ENCODE measurements at places on chromosomes 5 and 9.

DNA sequence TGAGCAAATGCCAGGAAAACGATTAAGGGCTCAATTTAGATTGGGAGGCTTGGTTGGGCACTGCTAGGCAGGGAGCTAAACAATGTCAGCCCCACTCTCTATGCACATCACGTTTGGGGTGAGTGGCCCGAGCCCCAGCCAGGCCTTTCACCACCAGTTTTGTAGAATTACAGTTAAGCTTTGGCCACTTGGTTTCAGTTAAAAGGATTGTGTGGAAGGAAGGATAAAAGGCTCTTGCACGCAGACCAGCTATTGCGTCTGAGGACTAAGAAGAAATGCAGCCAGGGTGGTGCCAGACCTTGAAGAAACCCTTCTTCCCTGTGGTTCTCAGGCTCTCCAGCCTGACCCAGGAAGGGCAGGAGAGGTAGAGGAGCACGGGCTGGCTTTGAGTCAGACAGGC, 125.3 kb upstream of the SLC44A1 start:
- DNase-seq = no peak

- no peak for DNase-seq
These were observed 6.8 kb upstream of the IFNA5 start for GRCh38 chr9:21311889-21312288.

DNA sequence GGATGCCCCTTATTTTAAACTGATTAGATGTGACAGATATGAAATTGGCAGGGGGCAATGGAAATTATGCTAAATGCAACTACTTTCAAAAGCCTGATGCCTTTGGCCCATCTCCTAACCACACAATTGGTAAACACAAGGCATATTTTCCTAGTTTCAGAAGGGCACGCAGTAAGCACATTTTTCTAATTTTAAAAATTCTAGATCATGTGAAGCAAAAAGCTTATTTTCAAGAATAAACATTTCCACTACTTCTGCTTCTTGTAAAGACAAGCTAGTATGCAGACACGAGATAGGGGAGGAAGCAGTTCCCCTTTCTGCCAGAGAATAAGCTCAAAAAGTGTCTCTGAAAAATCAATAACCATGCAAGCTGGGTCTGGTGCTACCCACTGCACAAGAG, 67.7 kb downstream of the ABCA1 start:
- DNase-seq = no peak

DNA sequence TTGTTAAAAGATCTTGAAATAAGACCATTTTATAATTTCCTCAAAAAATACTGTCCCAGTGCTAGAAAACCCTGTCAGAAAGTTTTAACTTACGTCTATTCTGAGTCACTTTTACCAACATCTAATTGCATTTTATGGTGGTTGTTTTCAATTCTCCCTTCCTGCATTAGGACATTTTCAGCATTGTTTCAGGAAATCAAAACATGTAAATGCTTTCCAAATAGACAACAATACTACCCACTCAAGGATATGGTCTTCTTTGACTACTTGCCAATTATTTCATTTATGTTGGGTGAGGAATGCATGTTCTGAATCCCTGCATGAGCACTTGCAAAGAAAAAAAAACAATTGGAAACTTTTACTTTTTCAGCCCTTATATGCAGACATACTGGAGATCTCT, 284.6 kb upstream of the PDE4D start:
- no peak for DNase-seq

GRCh38 chr5:86837610-86838009, 219.9 kb downstream of the COX7C start:
- DNase-seq = no peak

DNA sequence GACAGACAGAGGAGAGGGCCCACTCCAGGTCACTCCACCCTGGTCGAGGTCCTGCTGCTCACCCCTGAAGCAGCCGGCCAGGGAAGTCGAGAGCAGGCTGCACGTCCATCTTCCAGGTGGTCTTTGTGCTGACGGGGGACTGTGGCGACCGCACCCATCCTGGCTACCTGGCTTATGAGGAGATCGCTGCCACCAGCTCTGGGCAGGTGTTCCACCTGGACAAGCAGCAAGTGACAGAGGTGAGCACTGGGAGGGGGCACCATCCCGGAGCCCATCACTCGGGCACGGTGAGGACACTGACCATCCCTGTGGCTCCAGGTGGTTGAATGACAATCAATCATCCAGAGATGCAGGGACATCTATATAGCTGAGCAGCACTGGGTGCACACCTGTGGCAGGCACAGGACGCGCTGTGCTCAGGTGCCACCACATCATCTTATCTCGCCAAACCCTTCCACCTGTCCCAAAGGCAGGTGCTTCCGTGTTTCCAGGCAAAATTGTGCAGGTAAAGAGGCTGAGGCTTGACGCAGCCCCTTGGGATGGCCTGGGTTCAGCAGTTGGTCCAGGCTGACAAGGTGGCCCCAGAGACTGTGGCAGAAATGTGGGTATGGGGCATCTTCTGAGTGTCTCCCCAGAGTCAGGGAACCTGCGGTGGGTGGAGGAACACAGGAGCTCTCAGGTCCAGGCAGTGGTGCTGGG, 20.7 kb downstream of the HMCN2 start:
- no peak for DNase-seq

GRCh38 chr5:110362261-110362660, 364.2 kb downstream of the TMEM232 start:
- DNase-seq = no peak

GRCh38 chr9:12627096-12627495, 66.1 kb upstream of the TYRP1 start:
- no peak for DNase-seq

- DNase-seq = no peak
These were observed 755.3 kb downstream of the TLE1 start for GRCh38 chr9:80934095-80934494.

GRCh38 chr9:79334711-79335110, 237.1 kb upstream of the TLE4 start:
- no peak for DNase-seq

DNA sequence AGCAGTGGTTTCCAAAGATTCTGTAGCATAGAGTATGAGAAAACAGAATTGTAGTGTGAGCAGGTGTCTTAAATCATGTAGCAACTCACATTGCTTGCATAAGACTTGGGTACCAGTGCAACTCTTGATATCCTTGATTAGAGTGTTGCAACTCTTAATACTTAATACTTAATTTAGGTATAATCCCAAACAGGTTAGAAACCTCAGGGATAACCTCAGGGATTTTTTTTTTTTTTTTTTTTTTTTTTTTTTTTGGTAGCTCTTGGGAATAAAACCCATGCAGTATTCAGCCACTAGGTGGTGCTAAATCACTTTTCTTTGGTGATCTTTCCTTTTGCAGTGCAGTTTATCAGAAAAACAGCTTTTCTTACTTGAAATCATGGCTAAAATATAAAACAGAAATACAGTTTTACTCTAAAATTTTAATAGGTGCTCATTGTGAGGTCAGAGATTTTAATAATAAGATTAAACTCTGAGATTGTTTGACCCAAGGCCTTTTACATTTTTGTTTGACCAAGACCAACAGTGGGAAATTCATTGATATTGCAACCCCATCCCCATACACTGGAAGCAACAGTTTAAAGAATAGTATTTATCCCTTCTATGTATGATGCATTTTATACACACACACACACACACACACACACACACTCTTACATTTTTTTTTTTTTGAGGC, 55.3 kb downstream of the ERAP1 start:
- peak; percentile 82 for DNase-seq

- DNase-seq = no peak
These were observed 320.1 kb downstream of the ADAMTS6 start for GRCh38 chr5:65161655-65162054.

DNA sequence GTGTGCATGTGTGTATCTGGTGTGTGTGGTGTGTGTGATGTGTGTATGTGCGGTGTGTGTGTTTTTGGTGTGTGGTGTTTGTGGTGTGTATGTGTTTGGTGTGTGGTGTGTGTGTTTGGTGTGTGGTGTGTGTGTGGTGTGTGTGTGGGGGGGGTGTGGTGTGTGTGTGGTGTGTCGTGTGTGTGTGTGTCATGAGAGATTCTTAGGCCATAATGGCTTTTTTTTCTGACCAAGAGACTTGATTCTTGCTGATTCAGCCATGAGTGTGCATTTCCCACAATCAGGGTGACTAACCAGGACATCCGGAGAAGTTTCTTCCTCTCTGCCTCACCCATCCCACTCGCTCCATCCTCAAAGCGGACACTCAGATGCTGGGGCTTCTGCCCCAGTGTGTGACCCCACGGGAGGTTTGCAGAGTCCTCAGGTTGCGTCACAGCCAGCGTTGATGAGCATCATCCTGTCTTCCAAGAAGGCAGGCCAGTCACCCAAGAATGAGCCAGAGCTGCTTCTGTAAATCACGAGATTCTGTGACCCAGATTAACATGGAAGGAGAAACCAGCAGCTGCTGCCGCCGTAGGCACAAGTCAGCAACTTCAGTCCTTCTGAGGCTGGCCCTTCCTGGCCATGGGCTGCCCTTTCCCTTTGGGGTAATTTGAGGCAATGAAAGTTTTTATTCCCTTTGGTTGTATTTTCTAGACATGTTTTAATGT, 12.5 kb upstream of the CTSL start:
- DNase-seq = peak; percentile 53

DNA sequence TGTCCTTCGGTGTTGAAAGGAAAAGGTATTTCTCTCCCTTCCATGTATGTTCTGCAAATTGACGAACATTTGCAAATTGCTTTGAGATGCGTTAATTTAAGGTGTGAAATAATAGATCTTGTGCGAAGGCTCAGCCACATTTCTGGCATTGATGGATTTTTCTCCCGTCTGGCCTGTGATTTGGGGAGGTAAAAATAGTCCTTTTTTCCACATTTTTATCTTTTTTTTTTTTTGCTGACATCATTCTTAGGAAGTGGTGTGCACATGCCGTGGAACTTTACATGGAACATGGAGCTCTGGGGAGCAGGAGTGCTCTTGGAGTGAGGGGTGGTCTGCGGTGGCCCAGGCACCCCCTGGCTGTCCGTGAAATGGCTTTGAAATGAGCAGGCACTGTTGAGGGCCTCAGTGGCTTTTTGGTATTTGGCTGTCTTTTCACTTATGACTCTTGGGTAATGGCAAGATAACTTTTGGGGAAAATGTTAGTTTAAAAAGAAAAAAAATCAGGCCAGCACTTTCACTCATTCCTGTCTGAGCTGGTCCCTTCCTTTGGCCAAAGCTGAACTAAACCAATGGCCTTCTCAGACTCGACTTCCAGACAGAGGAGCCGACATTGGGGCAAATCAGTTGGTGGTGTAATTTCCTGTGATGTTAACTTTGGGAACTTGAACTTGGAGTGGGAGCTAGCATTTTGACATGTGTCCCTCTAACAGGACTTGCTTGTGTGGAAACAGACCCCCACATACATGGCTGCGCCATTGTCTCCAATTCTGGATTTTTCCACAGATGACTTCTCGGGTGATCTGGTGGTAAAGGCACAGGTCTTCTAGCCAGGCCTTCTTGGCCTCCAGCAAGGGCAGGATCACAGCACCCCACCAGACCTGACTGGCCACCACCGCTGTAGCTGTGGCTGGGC, 4.2 kb downstream of the NEK6 start:
- no peak for DNase-seq

- DNase-seq = no peak
These were observed 20.8 kb upstream of the CTNNA1 start for GRCh38 chr5:138732466-138732865.

DNA sequence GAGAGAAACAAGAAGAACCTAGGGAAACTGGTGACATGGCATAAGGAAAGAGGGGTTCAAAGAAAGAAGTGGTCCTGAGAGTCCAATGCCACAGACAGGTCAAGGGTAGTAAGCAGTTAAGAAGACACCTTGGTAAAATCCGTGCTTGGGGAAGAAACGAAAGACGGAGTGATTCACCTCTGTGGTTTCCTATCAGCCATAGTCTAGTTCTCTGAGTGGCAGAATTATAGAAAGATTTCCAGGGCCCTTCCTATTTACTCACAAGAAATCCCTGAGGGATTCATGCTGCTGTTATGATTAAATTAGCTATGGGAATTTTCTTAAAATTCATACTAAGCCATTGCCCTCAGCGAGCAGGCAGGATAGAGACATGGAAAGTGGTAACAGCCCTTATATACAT, 31.7 kb downstream of the IL33 start:
- DNase-seq = no peak

GRCh38 chr9:81759680-81760215, 70.4 kb upstream of the TLE1 start:
- DNase-seq = no peak

- DNase-seq = no peak
These were observed 305.0 kb upstream of the IRX4 start for GRCh38 chr5:2187687-2188086.

DNA sequence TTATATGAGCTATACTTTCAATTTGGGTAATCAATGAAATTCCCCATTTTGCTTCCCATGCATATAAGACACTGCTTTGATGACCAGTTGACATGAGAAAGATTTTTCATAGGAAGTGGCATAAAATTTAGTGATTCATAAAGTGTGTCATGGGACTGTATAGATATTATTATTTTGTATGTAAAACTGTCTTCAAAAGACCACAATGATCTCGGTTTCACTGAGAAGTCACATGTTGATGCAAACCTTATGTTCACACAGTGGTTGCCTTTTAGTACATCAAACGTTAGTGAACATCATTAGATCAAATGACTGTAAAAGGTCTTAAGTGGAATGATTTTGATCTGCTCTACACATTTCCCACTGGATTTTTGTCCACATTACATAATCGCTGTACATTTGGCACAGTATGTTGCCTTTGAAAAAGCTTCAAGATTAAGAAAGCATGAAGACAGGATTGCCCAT, 349.2 kb upstream of the MEF2C start:
- DNase-seq = no peak

- no peak for DNase-seq
These were observed 8.0 kb downstream of the DMXL1 start for GRCh38 chr5:119078861-119079260.

DNA sequence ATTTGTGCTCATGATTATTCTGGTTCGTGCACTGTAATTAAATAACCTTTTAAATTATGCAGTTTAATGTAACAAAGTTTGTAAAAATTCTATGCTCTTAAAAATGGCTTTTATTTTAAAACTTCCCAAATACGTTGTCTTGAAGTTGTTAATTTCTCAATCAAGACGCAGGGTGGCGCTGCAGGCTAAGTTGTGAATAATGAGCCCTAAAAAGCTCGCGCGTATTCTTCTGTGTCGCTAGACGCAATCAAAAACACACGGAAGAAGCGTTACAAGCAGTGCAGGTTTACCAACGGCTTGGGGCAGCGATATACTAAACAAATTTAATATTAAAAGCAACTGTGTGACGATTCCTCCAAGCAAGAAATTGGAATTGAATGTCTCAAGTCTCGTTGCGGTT, at the start of gene PCDHB4:
PCDHB4 (plus strand) TSS at position 256 of the 400 bp plus-strand sequence. CDS start 181 bp downstream, outside the sequence.
- peak; percentile 76 for DNase-seq

- DNase-seq = no peak
These were observed 16.8 kb upstream of the RAB14 start for GRCh38 chr9:121218357-121219027.

GRCh38 chr9:130542457-130543228, 36.7 kb upstream of the FUBP3 start:
- DNase-seq = no peak

All from NCI-H82 (cell line).